Neural crest cell (in vitro differentiated cells): ENCODE measurements at places on chromosomes 12 and 14. TPM values are rescaled to one million over a fixed set of nuclear protein-coding genes. Genes with fewer than 3 reads are reported as not detected.
A peak's percentile ranks its signal among the peaks of the same experiment; 100 is the strongest.

DNA sequence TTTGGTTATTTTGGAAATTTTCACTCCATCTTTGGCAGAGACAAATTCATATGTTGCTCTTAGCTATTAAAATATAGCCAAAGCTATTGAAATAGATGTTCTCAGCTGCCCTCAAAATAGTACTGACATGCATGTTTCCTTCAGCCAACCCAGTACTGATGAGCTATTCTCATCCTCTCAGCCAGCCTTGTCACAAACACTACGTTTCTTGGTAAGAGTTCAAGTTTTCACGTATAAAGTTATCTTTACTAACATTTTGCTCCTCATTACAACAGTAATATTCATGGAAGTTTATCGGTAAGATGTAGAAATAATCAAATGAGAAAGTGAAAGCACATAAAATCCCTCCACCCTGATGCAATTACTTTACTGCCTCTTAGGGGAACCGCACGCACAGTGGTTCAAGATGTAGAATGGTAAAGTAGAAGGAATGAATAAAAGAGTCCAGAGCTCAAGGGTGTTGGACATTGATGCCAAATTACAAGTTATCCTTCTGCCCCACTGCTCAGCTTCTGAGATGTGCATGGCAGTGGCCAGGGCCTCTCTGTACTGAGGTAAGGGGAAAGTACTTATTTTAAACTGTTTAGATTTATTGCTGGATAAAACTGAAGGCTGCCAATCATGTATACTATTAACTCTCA is 20.7 kb downstream of the GCH1 start:
- no peak overlapping the region for H3K27ac ChIP-seq
- H3K4me3 ChIP-seq, result no peak overlapping the region
- no peaks in the 10 kb centered on the region for H3K36me3 ChIP-seq
- no peak for DNase-seq
- H3K4me1 ChIP-seq, result no peaks in the 10 kb centered on the region
- no peaks in the 10 kb centered on the region for H3K27me3 ChIP-seq

DNA sequence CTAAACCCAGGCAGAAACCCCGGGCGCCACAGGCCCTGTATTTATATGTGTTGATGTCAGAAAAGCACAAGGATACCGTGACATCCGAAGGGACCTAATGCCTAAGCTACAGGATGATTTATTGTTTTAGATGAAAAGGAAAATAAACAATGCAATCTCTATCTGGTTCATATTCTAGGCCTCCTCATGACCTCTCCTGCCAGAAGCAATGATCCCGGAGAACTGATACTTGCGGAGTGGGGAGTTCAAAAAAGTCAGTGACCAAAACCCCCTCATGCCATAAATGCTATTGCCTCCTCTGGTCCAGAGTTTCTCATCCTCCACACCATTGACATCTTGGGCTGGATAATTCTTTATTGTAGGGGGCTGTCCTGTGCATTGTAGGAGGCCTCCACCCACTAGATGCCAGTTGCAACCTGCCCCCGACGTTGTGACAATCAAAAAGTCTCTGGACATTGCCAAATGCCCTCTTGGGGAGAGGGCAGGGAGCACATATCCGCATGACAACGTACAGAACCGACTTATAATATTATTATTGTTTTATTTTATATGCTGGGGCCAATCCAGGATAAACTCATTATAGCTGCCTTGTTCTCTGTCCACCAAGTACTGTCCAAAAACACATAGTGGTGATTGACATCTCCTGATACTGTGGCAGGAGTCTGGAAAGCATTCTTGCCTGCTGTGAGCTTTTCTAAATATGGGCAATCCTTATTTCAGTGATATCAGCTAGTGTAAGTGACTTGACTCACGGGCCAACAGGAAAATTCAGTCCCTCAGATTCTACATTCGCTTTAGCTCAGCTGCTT is 1.1 kb upstream of the CSRP2 start:
- H3K27me3 ChIP-seq, result peaks cover 35% of the 10 kb centered on the region
- peaks cover 24% of the 10 kb centered on the region for H3K4me1 ChIP-seq
- H3K4me3 ChIP-seq, result peak overlapping the region; percentile 90
- peak overlapping the region; percentile 94 for H3K27ac ChIP-seq
- DNase-seq, result no peak
- H3K36me3 ChIP-seq, result no peaks in the 10 kb centered on the region

- DNase-seq, result no peak
- peaks cover 4% of the 10 kb centered on the region for H3K36me3 ChIP-seq
- H3K4me1 ChIP-seq, result peaks cover 29% of the 10 kb centered on the region
- peak overlapping the region; percentile 99 for H3K27ac ChIP-seq
Measured at GRCh38 chr12:49567302-49567610, 686 bp downstream of the MCRS1 start.

- H3K27me3 ChIP-seq, result no peaks in the 10 kb centered on the region
- H3K36me3 ChIP-seq, result peaks cover 27% of the 10 kb centered on the region
- H3K4me3 ChIP-seq, result no peak overlapping the region
- no peak overlapping the region for H3K27ac ChIP-seq
- peaks cover 21% of the 10 kb centered on the region for H3K4me1 ChIP-seq
- DNase-seq, result no peak
Measured at GRCh38 chr12:106417926-106418910, 60.7 kb downstream of the POLR3B start.

DNA sequence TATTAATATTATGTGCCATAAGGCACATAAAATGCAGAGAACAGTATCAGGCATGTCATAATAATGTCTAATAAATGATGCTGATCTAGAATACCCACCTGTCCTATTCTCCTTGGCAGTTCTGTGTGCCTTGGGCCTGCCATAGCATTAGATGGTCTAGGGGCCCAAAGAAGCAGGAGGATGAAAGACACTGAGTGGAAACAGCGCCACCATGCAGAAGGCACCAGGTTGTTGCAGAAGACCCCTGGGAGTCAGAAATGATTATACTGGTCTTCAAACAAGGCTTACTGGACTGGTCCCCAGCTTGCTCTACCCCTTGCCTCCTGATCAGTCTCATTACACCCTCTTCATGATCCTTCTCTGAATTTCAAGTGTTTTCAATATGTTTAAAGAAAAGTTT is 353.3 kb downstream of the GRIN2B start:
- H3K27me3 ChIP-seq, result no peaks in the 10 kb centered on the region
- no peaks in the 10 kb centered on the region for H3K4me1 ChIP-seq
- DNase-seq, result no peak
- H3K36me3 ChIP-seq, result no peaks in the 10 kb centered on the region

DNA sequence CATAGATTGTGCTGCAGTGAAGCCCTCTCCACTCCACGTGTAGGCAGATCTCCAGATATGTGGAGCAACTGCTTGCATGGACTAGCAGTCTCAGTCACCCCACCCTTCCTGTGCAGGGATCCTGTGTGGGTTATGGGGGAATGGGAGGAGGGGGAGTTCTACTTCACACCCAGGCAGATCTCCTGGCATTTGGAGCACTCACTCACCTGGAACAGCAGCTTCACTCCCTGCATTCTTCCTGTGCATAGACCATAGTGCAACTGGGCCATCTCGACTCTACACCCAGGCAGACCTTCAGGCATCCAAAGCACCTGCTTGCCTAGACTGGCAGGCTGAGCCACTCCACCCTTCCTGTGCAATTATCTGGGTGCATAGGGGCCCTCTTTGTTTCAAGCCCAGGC is 96.0 kb upstream of the PCED1B start:
- H3K27ac ChIP-seq, result no peak overlapping the region
- no peak for DNase-seq

GRCh38 chr14:61889914-61890351 is 127.7 kb downstream of the SNAPC1 start:
- H3K27me3 ChIP-seq, result peaks cover 15% of the 10 kb centered on the region
- DNase-seq, result no peak
- no peaks in the 10 kb centered on the region for H3K36me3 ChIP-seq
- no peak overlapping the region for H3K4me3 ChIP-seq
- H3K4me1 ChIP-seq, result peaks cover 5% of the 10 kb centered on the region
- H3K27ac ChIP-seq, result no peak overlapping the region

GRCh38 chr12:77999074-77999715 is 168.5 kb downstream of the NAV3 start:
- peaks cover 4% of the 10 kb centered on the region for H3K4me1 ChIP-seq
- no peaks in the 10 kb centered on the region for H3K36me3 ChIP-seq
- no peak for DNase-seq
- H3K27me3 ChIP-seq, result peaks cover 2% of the 10 kb centered on the region
- no peak overlapping the region for H3K27ac ChIP-seq

DNA sequence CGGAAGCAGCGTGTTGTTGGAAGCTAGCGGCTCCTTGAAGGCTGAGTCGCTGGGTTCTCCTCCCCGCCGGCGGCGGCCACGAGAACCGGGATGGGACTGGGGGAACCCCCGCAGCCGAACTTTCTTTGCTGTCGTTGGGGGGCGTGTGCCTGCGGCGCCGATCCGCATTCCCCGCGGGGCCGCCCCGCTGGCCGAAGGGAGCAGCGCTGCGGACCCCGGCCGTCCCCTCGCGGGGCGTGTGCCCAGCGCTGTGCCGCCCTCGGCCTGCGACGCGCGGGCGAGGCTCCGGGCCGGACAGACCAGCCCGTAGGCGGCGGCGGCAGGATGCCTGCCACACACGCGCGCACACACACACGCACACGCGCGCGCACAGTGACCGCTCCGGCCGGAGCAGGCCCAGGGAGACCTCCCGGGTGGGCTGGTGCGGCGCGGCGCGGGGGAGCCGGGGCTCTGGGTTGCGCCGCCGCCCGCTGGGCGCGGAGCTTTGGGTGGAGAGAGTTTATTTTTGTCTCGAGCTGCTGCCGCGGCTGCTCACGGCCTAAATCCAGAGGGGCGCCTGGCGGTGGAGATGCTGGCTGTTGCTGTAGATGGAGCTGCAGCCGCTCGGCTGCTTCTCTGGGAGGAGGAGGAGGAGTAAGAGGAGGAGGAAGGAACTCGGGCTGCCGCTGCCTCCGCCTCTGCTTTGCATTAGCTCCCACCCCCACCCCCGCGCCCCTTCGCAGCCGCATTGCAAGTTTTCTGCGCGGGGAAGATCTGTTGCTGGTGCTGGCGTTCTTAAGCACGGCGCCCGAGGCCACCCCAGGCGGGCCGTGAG is at the start of gene SAMD4A:
Gene SAMD4A (plus strand): TSS at position 719 of the 814 bp plus-strand sequence. CDS start 789 bp downstream, outside the sequence.
- H3K4me3 ChIP-seq, result peak within 1 kb of the TSS; percentile 97
- DNase-seq, result peak; percentile 53
- no peak within 1 kb of the TSS for H3K27ac ChIP-seq

- DNase-seq, result no peak
- no peaks in the 10 kb centered on the region for H3K36me3 ChIP-seq
- H3K27ac ChIP-seq, result peak overlapping the region; percentile 98
- H3K27me3 ChIP-seq, result peaks cover 2% of the 10 kb centered on the region
- peaks cover 38% of the 10 kb centered on the region for H3K4me1 ChIP-seq
Measured at GRCh38 chr14:32075672-32076277, 1.3 kb upstream of the ARHGAP5 start.

GRCh38 chr14:65336191-65336591 is 76.3 kb upstream of the FUT8 start:
- H3K27ac ChIP-seq, result no peak overlapping the region
- no peaks in the 10 kb centered on the region for H3K36me3 ChIP-seq
- H3K27me3 ChIP-seq, result no peaks in the 10 kb centered on the region
- H3K4me1 ChIP-seq, result peaks cover 7% of the 10 kb centered on the region

DNA sequence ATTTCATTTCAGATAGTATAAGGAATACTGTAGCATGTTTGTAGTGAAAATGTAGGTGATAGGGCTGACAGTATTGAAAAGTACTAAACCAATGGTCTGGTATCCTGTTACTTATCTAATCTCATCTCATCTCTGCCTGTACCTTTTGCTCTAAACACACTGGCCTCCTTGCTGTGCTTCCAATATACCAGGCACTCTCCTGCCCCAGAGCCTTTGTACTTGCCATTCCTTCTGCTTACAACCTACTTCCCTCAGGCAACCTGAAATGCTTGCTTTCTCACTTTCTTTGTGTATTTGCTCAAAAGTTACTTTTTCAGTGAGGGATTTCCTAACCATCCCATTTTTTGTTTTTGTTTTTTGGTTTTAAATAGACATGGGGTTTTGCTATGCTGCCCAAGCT is 101.9 kb downstream of the PAPLN start:
- no peaks in the 10 kb centered on the region for H3K4me1 ChIP-seq
- no peaks in the 10 kb centered on the region for H3K36me3 ChIP-seq
- DNase-seq, result no peak
- H3K4me3 ChIP-seq, result no peak overlapping the region

DNA sequence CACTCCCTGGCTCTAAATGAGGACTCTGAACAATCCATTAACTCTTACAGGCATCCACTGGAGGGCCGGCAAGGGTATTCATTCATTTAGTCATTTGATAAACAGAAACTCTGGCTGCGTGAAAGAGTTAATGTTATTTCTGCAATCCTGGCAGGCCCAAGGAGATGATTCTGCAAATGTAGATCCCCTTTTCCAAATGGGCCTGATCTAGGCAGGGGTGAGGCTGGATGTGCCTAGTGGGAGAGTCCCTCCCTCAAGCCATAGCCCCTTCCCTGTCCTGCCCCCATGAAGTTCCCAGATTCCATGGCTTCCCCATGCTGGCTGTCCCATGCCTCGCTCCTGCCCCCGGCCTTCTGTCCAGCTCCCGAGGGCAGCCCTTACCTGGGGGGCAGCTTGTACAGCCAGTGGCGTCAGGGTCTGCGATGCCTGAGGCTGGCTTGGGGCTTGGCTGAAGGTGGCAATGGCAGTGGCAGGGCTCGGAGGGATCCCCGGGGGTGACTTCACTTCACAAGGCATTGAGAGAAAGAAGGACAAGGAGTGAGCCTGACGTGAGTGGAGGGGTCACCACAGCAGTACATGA is 18.4 kb downstream of the POU6F1 start:
- no peaks in the 10 kb centered on the region for H3K27me3 ChIP-seq
- no peak for DNase-seq
- no peak overlapping the region for H3K4me3 ChIP-seq
- H3K36me3 ChIP-seq, result no peaks in the 10 kb centered on the region
- no peaks in the 10 kb centered on the region for H3K4me1 ChIP-seq
- no peak overlapping the region for H3K27ac ChIP-seq

- H3K27me3 ChIP-seq, result peaks cover 51% of the 10 kb centered on the region
- H3K4me1 ChIP-seq, result peaks cover 38% of the 10 kb centered on the region
- H3K36me3 ChIP-seq, result no peaks in the 10 kb centered on the region
- no peak overlapping the region for H3K27ac ChIP-seq
- peak; percentile 74 for DNase-seq
- H3K4me3 ChIP-seq, result peak overlapping the region; percentile 90
Measured at GRCh38 chr12:118979763-118980406, 1.5 kb upstream of the SRRM4 start.

GRCh38 chr12:90305379-90305778 is 596.7 kb upstream of the ATP2B1 start:
- DNase-seq, result no peak
- no peak overlapping the region for H3K27ac ChIP-seq
- no peaks in the 10 kb centered on the region for H3K27me3 ChIP-seq
- H3K36me3 ChIP-seq, result no peaks in the 10 kb centered on the region
- H3K4me1 ChIP-seq, result no peaks in the 10 kb centered on the region
- no peak overlapping the region for H3K4me3 ChIP-seq

GRCh38 chr12:70644861-70645260 is 7.6 kb upstream of the PTPRB start:
- no peak overlapping the region for H3K4me3 ChIP-seq
- no peak for DNase-seq
- H3K36me3 ChIP-seq, result no peaks in the 10 kb centered on the region

Gene DTX1
- 8.1 and 8.4 TPM in 2 replicates for total RNA-seq

Gene HELB
- total RNA-seq, result 4.5 and 4.6 TPM in 2 replicates

Gene KRT71
- not detected in 2 replicates for total RNA-seq

Gene BCL7A
- total RNA-seq, result 57.4 and 60.1 TPM in 2 replicates

Gene MYH6
- not detected in 2 replicates for total RNA-seq

Gene NYNRIN
- total RNA-seq, result 10.3 and 10.4 TPM in 2 replicates
